ENCODE measurements at places on chromosomes 1 and 21.

DNA sequence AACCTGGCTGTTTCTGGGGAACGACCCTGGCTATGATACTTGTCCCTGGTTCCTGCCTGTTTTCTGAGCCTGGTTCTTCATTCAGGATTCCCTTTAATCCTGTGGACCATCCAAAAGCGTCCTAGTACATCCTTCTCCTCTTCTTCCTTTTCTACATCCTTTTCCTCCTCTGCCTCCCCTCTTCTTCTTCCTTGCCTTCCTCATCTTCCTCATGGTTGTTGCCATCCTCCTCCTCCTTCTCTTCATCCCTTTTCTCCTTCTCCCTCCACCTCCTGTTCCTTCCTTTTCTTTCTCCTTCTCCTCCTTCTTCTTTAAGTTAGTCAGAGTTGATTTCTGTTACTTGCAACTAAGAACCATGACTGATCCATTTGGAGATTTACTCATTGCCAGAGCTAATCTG, 197.8 kb downstream of the FOXD2 start:
- no peak for DNase-seq

GRCh38 chr1:45516465-45516864, 5.2 kb downstream of the PRDX1 start:
- no peak for DNase-seq

- peak; percentile 19 for DNase-seq
Measured at GRCh38 chr1:180912801-180913565, at the start of gene KIAA1614. TSS of gene KIAA1614 (plus strand) at chr1:180912897. CDS start at chr1:180913244, 347 bp downstream.

GRCh38 chr1:116913941-116914340, 4.2 kb downstream of the PTGFRN start:
- no peak for DNase-seq

DNA sequence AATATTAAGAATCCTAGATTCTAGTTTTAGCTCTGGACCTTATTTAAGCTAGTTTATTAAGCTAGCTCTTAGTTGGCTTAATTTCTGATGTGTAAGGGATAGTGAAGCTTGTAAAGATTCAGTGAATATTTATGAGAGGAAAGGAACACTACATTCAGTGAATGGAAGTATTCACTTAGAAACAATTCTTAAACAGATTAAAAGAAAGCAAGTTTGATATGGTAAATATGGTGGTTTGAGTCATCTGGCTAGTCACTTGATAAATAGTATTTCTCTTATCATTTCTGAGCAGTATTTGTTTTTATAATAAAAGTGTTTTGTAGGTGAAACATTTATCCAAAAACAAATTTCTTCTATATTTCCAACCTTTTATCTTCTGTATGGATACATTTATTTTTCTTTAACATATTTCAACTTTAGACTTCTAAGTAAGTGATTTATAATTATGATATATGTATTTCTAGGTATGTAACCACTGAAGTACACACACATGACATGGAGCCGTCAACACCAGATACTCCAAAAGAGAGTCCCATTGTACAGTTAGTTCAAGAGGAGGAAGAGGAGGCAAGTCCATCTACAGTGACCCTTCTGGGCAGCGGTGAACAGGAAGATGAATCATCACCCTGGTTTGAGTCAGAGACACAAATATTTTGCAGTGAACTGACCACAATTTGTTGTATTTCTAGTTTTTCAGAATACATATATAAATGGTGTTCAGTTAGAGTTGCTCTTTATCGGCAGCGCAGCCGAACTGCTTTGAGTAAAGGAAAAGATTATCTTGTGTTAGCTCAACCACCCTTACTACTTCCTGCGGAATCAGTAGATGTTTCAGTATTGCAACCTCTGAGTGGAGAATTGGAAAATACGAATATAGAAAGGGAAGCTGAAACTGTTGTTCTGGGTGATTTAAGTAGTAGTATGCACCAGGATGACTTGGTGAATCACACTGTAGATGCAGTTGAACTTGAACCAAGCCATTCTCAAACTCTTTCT, 55.6 kb downstream of the SUCO start:
- no peak for DNase-seq

- no peak for DNase-seq
Measured at GRCh38 chr1:15866721-15867201, 19.3 kb downstream of the SPEN start.
